ENCODE measurements at places on chromosomes 6 and 20.
A peak's percentile ranks its signal among the peaks of the same experiment; 100 is the strongest.

DNA sequence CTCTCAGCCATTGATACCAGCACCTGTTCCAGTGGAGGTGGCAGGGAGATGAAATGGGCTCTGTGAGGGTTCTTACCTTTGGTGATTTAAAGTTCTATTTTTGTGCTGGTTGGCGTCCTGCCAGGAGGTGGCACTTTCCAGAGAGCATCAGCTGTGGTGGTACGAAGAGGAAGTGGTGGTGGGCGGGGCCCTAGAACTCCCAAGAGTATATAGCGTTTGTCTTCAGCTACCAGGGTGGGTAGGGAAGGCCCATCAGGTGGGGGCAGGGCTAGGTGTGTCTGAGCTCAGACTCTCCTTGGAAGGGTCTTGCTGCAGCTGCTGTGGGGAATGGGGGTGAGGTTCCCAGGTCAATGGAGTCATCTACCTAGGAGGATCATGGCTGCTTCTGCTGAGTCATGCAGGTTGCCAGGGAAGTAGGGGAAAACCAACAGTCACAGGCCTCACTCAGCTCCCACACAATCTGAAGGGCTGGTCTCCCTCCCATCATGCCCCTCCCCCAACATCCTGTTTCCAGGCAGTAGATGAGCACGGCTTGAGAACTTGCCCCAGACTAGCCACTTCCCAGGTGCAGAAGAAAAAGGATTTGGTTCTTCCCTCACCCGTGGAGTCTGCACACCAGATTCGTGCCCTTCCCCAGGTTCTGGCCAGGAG is 46.6 kb downstream of the MOXD1 start:
- no peak for DNase-seq

- DNase-seq, result no peak
Measured at GRCh38 chr6:161833099-161833860, 559.4 kb upstream of the AGPAT4 start.

GRCh38 chr6:107636486-107636885 is 146.6 kb downstream of the SOBP start:
- DNase-seq, result no peak

DNA sequence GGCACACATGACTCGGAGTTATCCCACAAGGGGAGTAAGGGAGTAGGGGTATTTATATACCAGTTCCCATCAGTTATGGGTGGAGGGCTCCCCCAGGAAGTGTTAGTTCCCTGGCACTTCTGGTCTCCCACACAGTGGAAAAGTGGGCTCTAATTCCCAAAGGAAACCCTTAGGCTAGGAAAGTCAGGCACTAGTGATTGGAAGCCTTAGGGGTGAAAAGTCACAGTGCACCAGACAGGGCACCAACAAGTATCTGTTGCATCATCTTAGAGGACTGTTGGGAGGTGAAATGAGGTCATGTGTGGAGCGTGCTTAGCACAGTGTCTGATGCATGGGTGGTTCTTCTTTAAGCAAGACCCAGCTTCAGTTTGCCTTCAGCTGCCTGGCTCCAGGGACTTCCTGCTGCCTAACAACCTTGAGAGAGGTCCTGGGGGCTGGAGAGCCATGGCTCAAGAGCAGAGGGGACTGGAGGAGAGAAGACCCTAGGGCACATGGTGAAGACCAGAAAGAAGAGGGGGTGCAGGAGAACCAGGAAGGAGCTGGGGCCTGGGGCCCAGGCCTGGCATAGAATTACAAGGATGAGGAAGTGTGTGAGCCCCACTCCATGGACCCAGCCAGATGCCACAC is 7.5 kb upstream of the FOXP4 start:
- no peak for DNase-seq

GRCh38 chr20:23456873-23457272 is 4.2 kb upstream of the CST11 start:
- no peak for DNase-seq

DNA sequence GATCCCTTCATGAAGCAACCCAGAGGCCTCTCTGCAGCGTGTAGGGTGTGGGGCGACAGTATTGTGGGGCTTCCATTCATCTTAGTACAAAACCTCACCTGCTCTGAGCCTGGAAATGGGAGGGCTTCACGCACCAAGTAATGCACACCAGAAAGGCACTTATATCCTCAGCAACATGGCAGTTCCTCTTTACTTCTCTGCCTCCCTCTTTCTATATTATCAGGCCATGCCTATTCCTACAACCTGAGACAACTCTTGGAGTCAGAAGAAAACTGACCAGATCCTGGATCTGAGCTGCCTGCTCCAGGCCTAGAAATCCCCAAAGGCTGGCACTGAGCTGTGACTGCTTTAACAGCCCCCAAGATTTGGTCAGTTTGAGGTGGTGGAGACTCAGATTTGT is 7.6 kb upstream of the ZNF76 start:
- no peak for DNase-seq

- DNase-seq, result peak; percentile 8
Measured at GRCh38 chr6:20791944-20792343, 257.7 kb downstream of the CDKAL1 start.

DNA sequence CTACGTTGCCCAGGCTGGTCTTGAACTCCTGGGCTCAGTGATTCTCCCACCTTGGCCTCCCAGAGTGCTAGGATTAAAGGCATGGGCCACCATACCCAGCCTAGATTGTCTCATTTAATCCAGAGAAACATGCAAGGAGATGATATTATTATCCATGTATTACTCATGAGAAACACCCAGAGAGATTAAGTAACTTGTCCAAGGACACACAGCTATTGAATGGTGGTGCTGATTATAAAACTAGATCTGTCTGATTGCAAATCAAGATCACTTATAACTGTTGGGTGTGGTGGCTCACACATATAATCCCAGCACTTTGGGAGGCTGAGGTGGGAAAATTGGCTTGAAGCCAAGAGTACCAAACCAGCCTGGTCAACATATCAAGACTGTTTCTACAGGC is 94.4 kb upstream of the ZNF217 start:
- no peak for DNase-seq

DNA sequence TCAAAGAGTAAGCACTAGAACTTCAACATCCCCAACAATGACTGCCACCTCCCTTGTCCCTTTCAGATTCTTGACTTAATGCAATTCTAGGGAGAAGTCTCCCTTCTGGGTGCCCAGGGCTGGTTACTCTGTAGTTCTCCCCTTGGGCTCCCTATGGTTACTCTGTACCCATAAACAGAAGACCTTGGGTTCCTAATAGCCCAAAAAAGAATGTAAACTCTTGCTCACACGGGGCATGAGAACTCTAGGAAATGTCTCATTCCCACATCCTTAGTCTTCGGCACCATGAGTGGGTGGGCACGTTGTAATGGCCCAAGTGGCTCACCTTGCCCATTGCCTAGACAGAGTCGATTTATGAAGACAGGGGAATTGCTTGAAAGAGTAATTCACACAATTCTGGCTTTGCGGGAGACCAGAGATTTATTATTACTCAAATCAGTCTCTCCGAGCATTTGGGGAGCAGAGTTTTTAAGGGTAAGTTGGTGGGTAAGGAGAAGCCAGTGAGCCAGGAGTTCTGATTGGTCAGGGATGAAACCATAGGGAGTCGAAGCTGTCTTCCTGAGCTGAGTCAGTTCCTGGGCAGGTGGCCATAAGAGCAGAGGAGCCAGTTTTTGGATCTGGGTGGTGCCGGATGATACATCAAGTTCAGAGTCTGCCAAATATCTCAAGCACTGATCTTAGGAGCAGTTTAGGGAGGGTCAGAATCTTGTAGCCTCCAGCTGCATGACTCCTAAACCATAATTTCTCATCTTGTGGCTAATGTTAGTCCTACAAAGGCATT is 61.2 kb upstream of the SIRPG start:
- no peak for DNase-seq

- DNase-seq, result peak; percentile 29
Measured at GRCh38 chr6:1479095-1479494, 89.7 kb downstream of the FOXF2 start.

- DNase-seq, result no peak
Measured at GRCh38 chr6:19415605-19416326, 421.4 kb upstream of the ID4 start.
